ENCODE measurements at places on chromosomes 6 and 20.

DNA sequence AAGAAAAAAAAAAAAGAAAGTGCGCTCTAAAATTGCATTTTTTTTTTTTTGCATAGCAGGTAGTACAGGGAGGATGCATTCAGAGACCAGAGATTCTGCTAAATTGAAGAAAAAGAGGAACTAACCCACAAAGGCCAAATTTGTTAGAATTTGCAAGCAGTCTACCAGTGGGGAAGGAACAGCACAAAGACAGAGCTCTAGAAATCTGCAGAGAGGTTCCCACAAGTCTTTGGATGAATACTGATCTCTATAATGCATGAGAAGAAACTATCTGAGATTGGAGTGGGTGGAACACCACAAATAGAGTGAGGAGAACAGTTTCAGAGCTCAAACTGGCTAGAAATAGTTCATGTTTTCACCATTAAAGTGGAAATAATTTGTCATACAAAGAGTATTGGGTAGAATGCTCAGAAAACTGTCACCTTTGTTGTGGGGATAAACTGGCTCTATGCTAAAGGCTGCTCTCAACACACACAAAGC, 79.6 kb upstream of the AHI1 start:
- no peak for DNase-seq

- DNase-seq: no peak
Observed at GRCh38 chr6:161235776-161236633, 37.9 kb downstream of the AGPAT4 start.

DNA sequence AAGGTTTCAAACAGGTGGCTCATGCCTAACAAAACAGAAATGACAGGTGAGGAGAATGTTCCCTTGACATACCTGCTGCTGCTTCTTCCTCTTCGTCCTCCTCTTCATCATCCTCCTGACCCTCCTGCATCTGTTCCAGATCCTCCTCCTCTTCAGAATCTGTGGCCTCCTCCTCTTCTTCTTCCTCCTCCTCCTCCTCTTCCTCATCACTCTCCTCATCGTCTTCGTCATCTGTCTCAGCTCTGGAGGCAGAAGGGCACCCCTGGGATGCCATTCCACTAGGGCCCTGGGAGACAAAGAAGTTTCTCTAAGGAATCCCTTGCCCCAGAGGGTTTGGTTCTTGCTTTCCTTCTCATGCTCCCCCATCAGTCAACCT, 2.4 kb upstream of the ZBTB22 start:
- no peak for DNase-seq

GRCh38 chr6:3899970-3900439, 50.8 kb downstream of the FAM50B start:
- no peak for DNase-seq

DNA sequence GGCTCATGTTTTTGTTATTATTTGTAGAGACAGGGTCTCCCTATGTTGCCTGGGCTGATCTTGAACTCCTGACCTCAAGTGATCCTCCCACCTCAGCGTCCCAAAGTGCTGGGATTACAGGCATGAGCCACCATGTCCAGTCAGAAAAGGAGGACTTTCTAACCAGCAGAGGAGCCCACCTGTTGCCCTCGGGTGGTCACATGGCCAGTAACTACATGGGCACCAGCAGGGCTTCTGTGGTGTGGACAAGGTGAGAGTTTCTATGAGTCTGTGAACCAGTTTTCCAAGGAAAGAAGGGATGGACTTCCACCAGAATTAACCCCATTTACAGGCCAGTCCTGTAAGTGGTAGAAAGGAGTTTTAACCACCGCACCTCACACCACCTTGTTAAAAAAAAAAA, 125.4 kb downstream of the RIN2 start:
- no peak for DNase-seq

DNA sequence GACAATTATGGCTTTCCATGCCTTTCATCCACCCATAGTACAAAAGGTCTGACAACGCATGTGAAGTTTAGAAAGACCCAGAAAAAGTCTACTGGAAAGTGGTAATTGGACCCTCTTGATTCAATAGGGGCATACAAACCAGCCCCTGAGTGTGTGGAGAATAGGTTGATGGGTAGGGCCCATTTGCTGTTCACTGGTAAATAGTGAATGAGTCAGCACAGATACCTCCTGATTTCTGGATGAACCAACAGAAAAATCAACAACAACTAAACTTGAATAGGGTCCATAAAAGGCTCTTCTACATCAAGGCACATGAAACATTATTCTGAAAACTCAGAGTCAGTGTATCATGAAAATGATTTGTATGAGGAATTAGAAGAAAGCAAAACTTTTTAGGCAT, 235.4 kb upstream of the SLC35B3 start:
- no peak for DNase-seq

DNA sequence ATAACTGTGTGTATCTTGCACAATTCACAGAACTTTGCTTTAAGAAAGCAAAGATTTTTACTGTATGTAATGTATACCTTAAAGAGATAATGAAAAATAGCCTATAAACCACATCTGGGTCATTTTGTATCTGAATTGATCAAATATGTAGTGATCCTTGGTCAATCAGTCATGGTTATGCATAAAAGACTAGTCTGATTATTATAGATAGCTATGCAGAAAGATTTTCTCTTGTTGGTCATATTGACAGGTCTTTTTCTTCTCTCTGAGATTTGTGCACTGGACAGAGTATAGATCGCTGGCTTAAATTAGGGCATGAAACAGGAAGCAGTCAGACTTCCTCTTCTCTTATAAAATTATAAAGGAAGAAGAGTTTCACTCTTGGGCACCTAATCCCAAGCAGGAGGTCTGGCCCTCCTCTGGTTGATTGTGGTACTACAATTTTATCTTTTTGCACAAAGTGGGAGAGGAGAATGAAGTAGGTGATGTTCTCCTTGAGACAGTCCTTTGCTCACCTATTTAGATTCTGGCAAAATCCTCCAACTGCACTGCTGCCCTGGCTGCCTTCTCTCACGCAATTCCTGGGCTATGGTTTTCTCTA, 380.9 kb upstream of the RGS17 start:
- DNase-seq: peak; percentile 48

DNA sequence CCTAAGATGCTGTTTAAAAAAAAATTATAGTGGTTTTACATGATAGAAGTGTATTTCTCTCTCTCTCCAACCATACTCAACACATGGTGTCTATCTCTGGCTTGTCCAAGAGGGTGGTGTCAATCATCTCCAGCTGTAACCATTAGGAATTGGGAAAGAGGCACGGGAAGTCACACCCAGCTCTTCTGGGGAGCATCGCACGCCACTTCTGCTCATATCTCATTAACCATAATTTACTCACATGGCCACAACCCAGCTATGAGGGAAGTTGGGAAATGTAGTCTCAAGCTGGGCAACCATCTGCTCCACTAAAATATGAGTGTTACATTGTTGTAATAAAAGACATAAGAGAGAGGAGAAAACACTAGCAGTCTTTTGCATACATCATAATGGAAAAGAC, 30.4 kb upstream of the TSHZ2 start:
- no peak for DNase-seq

DNA sequence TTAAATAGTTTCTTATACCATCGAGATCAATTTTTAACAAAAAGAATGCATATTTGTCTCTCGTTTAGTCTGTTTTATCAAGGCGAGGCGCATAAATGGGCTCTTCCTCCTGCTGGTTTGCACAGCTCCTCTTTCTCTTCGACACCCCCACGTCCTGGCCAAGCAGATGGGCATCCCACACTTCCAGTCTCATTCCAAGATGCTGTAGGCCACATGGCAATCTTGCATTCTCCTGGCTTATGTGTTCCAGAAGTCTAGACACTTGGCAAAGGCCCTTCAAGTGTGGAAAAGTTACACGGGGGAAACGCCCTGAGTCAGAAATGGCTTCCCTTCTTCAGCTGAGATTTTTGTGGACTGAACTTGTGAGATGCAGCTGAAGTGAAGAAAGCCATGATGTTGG, 447.1 kb downstream of the QKI start:
- DNase-seq: no peak

DNA sequence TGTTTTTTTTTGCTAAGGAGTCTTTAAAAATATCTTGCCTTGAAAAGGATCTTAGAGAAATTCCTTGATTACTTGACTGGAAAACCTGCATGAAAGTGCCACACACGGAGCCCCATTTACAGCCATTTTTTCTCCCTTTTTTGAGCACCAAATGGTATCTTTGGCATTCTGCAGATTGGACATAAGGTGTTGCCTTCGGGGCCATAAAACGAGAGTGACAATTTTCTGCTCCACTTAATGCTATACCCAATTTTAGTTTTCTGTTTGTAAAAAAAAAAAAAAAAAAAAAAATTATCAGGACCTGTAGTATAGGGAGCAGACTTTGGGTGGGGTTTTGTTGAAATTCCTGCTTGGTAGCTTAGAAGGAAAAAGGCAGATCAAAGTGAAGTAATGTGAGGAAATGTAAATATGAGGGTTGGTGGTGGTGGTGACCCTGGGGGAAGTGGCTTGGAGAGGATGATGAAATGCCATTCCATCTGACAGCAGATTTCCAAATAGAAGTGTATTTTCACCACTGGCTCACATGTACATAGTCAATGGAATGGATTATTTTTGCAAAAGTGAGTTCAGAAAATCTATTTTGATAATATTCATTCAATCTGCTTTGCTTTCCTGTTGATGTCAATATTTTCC, 212.1 kb upstream of the SOX4 start:
- no peak for DNase-seq

- no peak for DNase-seq
Observed at GRCh38 chr6:5230081-5230480, 30.7 kb downstream of the LYRM4 start.

GRCh38 chr6:144062786-144063185, 32.6 kb downstream of the SF3B5 start:
- no peak for DNase-seq

DNA sequence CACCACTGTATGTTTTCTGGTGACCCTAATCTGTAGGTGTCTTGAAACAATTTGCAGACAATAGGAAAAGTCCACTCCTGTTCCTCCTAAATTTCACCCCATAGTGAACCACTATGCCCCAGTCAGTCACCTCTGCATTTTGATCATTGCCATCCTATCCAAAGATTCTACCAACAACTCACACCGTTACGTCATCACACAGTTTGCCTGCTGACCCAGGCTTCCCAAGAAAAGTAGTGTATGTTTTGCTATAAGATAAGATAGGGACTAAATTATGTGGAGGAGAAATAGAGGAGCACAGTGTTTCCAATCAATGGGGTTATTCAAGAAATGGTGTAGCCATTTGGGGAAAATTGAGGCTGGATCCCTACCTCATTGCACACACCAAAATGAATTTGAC, 58.8 kb downstream of the GNAS start:
- DNase-seq: no peak

DNA sequence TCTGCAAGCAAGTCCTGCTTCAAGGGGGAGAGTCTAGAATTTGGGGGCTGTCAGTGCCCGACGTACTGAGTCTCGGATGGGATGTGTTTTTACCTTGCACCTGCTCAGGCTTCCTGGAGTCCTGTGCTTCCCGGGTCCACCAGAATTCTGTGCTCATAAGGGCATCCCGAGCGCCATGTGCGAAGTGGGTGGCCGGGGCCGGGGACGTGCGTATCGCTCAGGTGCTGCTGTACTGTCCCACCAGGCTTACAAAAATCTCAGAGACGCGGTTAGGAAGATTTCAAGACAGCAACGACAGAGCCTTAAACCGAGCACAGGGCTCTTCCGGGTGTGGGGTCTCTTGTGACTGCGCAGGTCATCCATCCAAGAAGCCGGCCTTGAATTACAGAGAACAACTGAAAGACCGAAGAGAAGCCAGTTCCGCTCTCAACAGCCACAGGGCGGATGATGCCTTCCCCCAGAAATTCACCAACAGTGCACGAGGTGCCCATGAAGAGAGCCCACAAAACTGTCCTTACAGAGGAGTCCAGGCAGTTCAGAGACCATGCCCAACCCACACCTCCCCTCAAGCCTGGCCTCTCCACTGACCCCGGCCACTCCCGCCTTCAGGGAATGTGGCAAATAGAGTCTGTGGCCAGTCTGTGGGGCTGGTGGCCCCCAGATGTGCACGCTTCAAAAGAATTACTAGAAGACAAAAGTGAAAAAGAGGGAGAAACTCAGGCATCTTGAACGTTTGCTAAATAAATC, 104.7 kb downstream of the PXDC1 start:
- DNase-seq: no peak

- DNase-seq: no peak
Observed at GRCh38 chr6:35388030-35388429, 45.7 kb downstream of the PPARD start.

GRCh38 chr20:62242176-62242575, 3.9 kb downstream of the OSBPL2 start:
- no peak for DNase-seq

- DNase-seq: no peak
Observed at GRCh38 chr6:160055378-160055777, 66.2 kb upstream of the SLC22A1 start.

DNA sequence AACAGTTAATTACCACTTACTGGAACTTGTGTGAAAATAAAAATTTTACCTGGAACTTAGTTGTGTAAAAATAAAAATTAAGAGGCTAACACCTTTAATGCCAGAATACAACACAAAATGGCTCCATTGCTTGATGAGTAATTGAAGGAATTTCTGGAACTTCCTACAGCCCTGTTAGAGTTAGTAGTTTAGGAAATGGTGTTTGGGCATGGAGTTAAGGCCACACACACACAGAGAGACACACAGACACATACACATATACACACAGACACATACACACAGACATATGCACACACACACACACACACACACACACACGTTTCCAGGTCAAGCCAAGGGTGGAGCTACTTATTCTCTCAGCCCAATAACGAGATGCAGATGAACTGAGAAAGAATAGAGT, 20.6 kb upstream of the CST3 start:
- DNase-seq: no peak

DNA sequence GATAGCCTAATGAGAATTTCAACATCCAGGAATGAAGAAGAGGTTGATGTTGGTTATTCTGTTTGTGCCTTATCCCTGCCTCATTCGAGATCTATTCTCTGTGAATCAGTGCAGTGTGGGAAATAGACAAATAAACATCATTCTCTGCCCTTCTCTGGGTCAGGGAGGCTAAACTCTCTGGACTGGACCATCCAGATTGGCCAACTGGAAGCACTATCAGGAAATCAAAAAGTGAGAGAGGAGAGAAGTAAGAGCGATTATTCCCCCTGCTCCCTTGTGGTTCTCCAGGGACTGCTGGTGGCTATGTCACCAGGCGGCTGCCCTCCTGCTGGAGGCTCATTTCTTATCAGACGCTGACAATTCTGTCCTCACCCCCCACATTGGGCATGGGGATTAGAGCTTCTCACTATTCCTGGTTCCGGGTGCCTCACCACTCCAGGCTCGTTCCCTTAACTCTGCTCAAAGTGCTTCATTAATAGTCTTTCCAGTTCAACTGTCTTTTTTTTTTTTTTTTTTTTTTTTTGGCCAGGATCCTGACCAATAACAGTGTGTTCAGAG, 201.7 kb upstream of the RREB1 start:
- DNase-seq: no peak

- peak; percentile 91 for DNase-seq
Observed at GRCh38 chr20:1330075-1330830, 1.3 kb upstream of the SDCBP2 start.

GRCh38 chr20:49751397-49751736, 37.7 kb upstream of the B4GALT5 start:
- no peak for DNase-seq

- DNase-seq: peak; percentile 67
Observed at GRCh38 chr20:43977252-43977651, 62.6 kb downstream of the TOX2 start.

GRCh38 chr6:142294679-142295078, 7.1 kb upstream of the ADGRG6 start:
- no peak for DNase-seq

Data from fibroblast of mammary gland (primary cell).